NCI-H1092 (cell line): ENCODE measurements at places on chromosomes 3 and 15.

- DNase-seq, result no peak
Observed at GRCh38 chr3:45145681-45146614, at the start of gene CDCP1. TSS of gene CDCP1 (minus strand) at chr3:45146378. CDS start at chr3:45146287, 91 bp downstream.

GRCh38 chr3:37283011-37283410 is 108.6 kb upstream of the LRRFIP2 start:
- DNase-seq, result no peak

DNA sequence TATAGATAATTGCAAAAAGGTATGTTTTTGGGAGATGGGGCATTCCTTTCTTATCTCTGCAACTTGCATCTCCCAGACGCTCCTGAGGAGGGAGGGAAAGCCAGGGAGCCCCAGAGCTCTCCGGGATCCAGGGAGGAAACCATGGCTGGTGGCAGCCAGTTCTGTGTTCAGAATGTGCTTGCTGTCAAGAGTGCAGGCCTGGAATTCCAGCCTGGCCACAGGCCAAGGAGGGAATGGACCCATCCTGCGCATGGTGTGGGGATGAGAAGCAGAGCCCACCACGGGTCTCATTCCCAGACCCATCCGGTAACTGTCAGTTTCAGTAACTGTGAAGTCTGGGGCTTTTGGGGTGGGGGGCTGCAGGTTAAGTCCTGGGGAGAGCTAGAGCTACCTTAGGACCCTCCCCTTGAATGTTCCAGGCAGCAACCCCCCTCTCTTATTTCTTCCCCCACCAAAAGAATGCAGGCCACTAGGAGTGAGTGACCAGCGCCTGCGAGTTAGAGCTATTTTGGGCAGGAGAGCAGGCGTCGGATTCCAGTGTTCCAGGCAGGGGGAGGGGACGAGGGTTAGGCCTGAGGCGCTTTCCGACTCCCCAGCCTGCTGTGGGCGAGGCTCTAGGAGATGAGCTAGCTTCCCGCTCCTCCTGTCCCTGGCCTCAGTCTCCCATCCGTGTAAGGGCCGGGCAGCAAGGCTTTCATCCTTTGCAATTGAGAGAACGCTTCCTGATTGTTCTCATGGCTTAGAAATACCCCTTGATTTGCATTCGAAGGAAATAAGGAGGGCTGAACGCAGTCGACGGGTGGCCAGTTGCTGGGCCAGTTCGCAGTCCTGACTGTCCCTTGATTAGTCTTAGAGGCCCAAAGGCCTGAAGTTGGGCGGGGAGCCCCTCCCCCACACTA is 781 bp upstream of the DAG1 start:
- DNase-seq, result no peak

- DNase-seq, result no peak
Observed at GRCh38 chr15:29107291-29107890, 162.2 kb downstream of the NSMCE3 start.

DNA sequence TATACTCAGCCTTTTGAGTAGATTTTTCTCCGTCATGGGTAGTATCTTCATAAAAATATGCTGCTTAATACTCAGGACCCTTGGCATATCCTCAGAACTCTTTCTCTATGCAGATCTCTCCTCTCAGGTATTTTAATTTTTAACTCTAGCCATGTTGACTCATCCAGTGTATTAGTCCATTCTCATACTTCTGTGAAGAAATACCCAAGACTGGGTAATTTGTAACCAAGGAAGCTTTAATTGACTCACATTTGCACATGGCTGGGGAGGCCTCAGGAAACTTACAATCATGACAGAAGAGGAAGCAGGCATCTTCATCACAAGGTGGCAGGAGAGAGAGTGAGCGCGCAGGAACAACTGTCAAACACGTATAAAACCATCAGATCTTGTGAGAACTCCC is 129.3 kb upstream of the CD96 start:
- DNase-seq, result no peak

GRCh38 chr3:152255290-152255689 is 13.4 kb upstream of the MBNL1 start:
- DNase-seq, result no peak

DNA sequence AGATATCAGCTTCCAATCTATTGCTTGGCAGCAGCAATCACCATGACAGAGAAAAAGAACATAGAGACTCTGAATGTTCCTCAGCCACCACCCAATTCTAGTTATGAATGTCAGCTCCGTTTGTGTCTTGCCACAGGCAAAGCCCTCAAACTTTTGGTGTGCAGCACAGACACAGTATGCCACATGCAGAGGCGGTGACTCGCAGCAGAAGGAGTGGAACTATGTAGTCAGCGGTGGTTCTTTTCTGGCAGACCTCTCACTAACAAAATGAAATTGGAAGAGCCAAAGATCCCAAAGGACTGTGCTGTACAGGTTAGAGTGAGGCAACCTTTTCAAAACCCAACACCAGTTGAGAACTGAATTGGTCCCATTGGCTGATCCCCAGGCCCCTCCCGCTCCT is 220.9 kb downstream of the SLC9A9 start:
- no peak for DNase-seq

DNA sequence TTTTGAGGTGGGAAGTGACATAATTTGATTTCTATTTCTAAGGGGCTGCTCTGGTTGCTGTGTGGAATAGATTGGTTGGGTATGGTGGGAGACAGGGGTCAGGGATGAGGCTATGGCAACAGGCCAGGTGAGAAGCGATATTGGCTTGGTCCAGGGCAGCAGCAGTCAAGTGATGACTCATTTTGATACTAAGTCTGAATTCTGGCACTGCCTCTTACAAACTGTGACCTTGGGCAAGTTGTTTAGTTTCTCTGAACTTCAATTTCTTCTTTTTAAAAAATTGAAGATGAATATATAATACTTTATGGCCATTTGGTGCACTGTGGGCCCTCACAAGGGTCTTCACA is 40.4 kb upstream of the CLSTN2 start:
- DNase-seq, result no peak

- DNase-seq, result no peak
Observed at GRCh38 chr3:55436644-55437043, 50.5 kb downstream of the WNT5A start.

GRCh38 chr3:3109407-3110298 is 521 bp downstream of the IL5RA start:
- DNase-seq, result no peak

DNA sequence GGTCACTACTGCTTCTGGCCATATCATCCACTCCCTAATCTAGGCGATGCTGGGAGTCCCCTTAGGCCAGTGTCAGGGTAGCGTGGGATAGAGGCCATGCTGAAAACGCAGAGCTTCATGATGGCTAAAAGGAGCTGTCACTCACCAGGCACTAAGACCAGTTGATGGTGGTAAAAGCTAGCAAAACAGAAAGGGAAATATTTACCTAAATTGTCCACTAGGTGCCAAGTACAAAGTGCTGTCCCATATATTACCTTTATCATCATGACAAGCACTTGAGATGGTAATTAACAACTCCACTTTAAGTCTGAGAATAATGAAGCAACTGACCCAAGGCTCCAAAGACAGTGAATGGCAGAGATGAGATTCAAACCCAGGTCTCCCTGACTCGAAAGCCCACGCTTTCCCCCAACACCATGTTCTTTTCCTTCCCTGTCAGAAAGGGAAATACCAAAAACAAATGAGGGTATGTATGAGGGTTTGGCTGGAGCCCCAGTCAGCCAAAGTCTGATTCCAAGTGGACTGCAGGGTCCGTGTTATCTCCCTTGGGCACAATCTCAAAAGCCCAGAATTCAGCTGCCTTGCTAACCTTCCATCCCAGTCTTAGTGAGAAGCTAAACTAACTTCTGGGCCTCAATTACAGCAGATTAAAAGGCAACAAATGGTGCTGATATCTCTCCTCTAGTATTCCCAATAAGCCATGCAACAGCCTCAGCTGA is 84.7 kb downstream of the RBPMS2 start:
- no peak for DNase-seq
